ENCODE measurements at places on chromosomes 4 and X.

- DNase-seq, result no peak
Observed at GRCh38 chr4:139762720-139763119, 97.1 kb downstream of the MGST2 start.

GRCh38 chr4:102430461-102430910, 70.7 kb upstream of the NFKB1 start:
- no peak for DNase-seq

DNA sequence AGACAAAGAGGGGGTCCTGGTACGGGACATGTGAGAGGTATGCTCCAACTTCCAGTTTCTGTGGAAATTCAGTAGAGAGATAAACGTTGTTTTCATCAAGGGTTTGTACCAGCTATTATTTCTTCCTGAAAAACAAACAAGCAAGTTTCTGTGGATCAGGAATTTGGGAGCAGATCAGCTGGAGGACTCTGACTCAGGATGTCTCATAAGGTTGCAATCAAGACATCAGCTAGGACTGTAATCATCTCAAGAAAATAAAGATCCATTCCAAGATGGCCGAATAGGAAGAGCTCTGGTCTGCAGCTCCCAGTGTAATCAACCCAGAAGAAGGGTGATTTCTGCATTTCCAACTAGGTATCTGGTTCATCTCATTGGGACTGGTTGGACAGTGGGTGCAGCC, 23.5 kb upstream of the NFKB1 start:
- no peak for DNase-seq

DNA sequence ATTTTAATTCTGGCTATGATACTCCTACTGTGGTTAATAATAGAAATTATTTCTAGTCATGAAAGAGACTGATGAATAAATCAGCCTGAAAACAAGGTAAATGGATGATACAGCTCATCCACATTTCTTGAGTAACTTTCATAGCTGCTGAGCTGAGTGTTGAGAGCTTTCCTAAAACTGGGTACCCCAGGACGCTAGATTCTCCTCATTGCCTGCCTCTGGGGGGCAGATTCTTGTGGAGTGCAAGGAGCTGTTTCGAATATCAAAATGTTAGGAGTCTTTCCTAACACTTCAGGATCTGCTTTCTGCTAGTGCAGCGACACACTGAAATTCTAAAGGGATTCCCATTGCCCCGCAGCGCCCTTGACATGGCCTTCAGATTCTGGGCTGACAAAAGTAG, 2.1 kb downstream of the MND1 start:
- DNase-seq, result no peak

GRCh38 chr4:90444904-90445303, 317.7 kb downstream of the CCSER1 start:
- DNase-seq, result no peak

DNA sequence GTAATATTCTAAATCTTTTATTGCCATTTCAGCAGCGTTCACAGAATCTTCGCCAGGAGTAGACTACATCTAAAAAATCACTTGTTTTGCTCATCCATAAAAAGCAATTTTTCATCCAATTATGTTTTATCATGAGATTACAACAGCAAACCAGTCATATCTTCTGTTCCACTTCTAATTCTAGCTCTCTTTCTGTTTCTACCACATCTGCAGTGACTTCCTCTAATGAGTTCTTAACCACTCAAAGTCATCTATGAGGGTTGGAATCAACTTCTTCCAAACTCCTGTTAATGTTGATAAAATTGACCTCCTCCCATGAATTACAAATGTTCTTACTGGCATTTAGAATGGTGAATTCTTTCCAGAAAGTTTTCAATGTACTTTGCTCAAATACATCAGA, 174.4 kb upstream of the BRWD3 start:
- DNase-seq, result no peak

DNA sequence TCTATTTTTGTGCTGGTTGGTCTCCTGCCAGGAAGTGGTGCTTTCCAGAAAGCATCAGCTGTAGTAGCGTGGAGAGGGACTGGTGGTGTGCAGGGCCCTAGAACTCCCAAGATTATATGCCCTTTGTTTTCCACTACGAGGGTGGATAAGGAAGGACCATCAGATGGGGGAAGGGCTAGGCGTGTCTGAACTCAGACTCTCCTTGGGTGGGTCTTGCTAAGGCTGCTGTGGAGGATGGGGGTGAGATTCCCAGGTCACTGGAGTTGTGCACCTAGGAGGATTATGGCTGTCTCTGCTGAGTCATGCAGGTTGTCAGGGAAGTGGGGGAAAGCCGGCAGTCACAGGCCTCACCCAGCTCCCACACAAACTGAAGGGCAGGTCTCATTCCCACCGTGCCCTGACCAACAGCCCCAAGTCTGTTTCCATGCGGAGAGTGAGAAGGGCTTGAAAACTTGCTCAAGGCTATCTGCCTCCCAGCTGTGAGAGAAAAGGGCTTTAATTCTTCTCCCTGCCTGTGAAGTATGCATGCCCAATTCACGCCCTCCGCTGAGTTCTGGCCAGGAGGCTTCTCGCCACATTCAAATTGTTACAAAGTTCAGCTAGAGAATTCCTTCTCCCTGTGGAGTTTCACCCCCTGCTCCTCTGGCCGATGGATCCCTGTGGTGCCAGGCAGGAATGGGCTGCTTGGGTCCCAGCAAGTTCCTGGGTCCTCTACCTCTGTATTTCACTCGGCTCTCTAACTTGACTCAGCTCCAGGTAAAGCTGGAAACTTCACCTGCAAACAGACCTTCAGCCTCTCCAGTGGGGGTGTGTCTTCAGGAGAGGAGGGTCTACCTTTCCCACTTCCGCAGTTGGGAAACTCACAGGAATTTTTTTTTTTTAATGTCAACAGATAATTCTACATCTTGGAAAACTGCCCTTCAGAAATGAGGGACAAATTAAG, 7.7 kb upstream of the CSTF2 start:
- DNase-seq, result no peak

DNA sequence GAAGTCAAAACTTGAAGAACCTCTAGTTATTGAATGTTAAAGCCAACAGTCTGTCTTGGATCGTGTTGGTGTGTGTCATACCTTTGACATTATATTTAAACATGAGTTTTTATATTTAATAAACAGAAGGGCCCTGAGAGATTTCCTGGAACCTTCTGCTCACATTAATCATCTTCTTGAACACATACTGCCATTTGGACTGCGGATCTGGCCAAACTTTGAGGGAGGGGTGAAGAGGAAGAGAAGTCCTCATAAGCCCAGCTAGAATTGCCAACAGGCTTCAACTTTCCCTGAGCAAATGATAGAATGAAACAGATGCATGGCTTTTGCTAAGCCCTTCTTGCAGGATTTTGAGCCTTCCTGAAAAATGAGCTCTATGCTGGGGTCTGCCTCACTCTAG, 27.4 kb downstream of the CCKAR start:
- no peak for DNase-seq

- no peak for DNase-seq
Observed at GRCh38 chr4:24322511-24322910, 261.8 kb downstream of the DHX15 start.

- no peak for DNase-seq
Observed at GRCh38 chrX:68451720-68452119, 18.4 kb upstream of the OPHN1 start.

GRCh38 chrX:11609109-11609508, 56.6 kb downstream of the ARHGAP6 start:
- DNase-seq, result no peak

DNA sequence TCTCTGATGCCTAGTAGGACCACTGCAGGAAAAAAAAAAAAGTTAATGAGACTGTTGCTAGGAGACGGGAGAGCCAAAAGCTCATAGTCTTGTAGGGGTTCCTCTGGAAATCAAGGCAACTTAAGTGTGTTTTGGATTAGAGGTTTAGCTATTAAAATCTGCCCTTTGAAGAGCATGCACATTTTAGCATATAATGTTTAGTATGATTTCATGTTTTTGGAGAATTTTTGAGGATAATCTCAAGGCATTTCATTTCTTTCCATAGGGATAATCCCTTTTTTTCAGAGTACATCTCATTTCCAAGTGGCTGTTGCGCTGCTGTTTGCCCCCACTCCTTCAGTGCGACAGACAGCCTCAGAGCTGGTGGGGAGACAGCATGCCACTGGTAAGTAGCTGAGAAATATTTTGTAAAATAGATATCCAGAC, at the start of gene LINC00632:
TSS of gene LINC00632 (plus strand) at position 339 of the 426 bp plus-strand sequence.
- DNase-seq, result no peak

DNA sequence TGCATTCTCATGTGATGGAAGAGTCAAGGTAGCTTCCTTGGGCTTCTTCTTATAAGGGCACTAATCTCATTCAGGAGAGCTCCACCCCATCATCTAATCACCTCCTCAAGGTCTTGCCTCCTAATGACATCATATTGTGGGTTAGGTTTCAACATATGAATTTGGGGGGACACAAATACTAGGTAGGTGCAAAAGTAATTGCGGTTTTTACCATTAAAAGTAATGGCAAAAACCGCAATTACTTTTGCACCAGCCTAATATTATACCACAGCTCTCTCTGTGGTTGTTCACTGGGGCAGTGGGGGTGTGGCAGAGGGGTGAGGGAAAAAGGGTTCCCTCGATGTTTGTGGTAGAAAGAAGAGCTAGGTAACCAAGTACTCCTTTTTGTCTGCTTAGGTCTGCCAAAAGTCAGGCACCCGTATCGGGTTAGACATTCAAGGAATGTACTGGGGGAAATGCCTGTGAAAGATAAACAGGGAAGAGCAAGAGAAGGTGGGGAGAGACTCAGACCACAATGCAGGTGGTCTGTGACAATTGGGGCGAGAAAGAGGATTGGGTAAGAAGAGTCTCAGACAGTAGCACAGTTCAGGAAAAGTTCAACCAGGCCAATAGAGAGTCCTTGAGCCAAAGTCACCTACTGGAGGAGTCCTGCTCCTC, 78.9 kb upstream of the MTM1 start:
- no peak for DNase-seq

GRCh38 chrX:132786217-132786616, 172.2 kb downstream of the HS6ST2 start:
- no peak for DNase-seq

DNA sequence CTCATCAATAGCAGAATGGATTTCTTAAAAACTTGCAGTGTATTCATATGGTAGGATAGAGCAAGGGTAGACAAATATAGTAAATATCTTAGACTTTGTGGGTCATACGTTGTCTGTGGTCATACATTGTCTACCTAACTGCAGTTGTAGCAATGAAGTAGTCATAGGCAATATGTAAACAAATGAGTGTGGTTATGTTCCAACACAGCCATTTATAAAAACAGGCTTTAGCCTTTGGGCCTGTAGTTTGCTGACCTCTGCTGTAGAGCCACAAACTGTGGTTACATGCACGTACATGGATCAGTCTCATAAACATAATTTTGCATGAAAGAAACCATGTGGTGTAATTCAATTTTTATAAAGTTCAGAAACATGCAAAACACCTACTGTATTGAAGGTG, 98.9 kb downstream of the LARP1B start:
- DNase-seq, result no peak

GRCh38 chr4:111323496-111323895, 700.6 kb upstream of the PITX2 start:
- DNase-seq, result no peak

DNA sequence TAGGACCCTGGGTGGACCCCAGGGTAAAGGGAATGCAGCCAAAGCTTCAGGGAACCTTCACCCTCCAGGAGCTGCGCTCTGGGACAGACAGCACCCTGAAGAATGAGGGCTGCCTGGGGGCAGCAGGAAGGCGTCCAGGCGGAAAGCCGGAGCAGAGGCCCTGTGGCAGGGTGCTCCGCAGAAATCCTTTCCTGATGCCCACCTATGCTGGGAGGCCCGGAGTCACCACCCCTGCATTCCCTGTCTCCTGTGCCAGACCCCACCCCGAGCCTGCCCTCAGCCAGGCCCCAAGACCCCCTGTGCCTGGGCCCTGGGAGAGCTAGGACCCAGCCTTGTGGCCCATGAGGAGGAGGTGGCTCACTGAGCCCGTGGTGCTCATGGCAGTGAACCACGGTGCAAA, 1.3 kb upstream of the DGKQ start:
- no peak for DNase-seq

DNA sequence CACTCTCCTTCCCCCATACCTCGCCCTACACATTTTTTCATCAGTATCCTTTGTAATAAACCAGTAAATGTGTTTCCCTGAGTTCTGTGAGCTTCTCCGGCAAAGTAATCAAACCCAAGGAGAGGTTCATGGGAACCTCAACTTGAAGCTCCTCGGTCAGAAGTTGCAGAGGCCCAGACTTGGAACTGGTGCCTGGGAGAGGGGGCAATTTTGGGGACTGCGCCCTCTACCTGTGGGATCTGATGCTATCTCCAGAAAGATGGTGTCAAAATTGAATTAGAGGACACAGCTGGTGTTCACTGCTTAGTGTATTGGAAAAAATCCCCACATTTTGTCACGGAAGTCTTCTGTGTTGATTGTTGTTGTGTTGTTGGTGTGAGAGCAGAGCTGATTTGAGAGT, 70.6 kb downstream of the ATP11C start:
- DNase-seq, result no peak

DNA sequence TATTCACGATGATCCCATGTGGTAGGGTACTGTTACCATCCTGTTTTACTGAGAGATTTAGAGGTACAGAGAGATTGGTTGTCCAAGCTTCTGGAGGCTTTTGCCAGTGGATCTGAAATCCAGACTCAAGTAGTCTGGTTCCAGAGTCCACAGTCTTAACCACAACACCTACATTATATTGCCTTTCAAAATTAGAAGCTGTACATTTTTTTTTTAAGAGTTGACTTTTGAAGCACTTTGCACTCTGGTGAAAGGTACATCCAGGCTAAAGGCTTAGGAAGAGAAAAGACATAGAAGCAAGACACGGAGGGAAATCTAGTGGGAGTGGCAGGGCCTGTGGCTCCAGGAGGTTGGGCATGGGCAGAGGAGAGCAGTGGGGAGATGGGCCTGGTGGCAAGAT, 122.1 kb downstream of the AFF1 start:
- no peak for DNase-seq

GRCh38 chr4:148778980-148779675, 336.9 kb upstream of the NR3C2 start:
- DNase-seq, result no peak

GRCh38 chrX:1163231-1163630, 49.2 kb downstream of the CRLF2 start:
- no peak for DNase-seq

- no peak for DNase-seq
Observed at GRCh38 chr4:176794151-176794550, 1.4 kb upstream of the VEGFC start.

DNA sequence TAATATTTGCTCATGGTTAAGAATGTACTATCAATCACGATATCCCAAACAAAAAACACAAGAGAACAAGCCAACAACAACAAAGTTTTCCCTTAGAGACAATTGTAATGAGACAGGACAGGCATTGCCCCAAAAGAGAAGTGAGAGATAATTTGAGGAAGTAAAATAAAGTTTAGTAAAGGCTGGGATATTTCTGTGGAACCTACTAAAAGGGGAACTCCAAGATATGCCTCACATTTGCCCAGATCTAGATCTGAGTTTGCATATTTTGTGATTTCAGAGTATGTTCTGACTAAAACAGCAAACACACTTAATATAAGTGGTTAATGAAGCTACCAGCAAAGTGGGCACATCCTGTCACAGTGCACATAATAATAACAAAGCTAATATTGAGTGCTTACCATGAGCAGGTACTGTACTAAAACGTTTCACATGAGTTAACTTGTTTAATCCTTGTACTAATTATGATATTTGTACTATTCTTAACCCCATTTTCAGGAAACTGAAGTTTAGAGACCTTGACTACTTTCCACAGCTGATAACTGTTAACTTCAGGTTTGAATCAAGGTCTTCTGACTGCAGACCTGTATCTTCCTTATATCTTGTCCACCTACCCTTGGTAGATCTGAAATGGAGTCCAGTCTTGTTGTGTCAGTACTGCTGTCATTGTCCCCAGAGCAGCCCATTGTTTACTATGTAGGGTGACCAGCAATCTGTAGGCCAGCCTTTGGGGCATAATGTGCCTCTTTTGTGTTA, 26.0 kb upstream of the BMP2K start:
- DNase-seq, result no peak
